Activated naive CD4-positive, alpha-beta T cell treated with anti-CD3 and anti-CD28 coated beads, Interleukin-2, amount 10 ng/mL, durations not matched to agents 5 hours and 36 hours (primary cell): ENCODE measurements at places on chromosomes 6 and 20. TPM values are rescaled to one million over a fixed set of nuclear protein-coding genes. Genes with fewer than 3 reads are reported as not detected.

BEND3 gene
- total RNA-seq = 2.1 TPM

BEND6 gene
- not detected for total RNA-seq

PCSK2 gene
- not detected for total RNA-seq

RIPK1 gene
- 29.0 TPM for total RNA-seq

KPNA5 gene
- total RNA-seq = 14.0 TPM

POM121L2 gene
- total RNA-seq = not detected

FAM83C gene
- not detected for total RNA-seq

ZSCAN26 gene
- 11.0 TPM for total RNA-seq

GNMT gene
- 0.94 TPM for total RNA-seq

ESR1 gene
- total RNA-seq = 7.6 TPM

TENT5A gene
- total RNA-seq = 0.66 TPM

HLA-E gene
- 935 TPM for total RNA-seq

RIMS4 gene
- total RNA-seq = not detected

CBFA2T2 gene
- total RNA-seq = 17.9 TPM

SLC13A3 gene
- total RNA-seq = not detected

NRM gene
- total RNA-seq = 44.6 TPM

CABLES2 gene
- total RNA-seq = 11.7 TPM

SLC17A3 gene
- total RNA-seq = not detected

DYNLT1 gene
- total RNA-seq = 89.8 TPM

CD40 gene
- 0.82 TPM for total RNA-seq

RIN2 gene
- total RNA-seq = not detected

TMEM181 gene
- total RNA-seq = 18.1 TPM

LY6G5C gene
- total RNA-seq = 1.8 TPM

ARMH2 gene
- 2.6 TPM for total RNA-seq
